ENCODE measurements at places on chromosomes 5 and 9.

DNA sequence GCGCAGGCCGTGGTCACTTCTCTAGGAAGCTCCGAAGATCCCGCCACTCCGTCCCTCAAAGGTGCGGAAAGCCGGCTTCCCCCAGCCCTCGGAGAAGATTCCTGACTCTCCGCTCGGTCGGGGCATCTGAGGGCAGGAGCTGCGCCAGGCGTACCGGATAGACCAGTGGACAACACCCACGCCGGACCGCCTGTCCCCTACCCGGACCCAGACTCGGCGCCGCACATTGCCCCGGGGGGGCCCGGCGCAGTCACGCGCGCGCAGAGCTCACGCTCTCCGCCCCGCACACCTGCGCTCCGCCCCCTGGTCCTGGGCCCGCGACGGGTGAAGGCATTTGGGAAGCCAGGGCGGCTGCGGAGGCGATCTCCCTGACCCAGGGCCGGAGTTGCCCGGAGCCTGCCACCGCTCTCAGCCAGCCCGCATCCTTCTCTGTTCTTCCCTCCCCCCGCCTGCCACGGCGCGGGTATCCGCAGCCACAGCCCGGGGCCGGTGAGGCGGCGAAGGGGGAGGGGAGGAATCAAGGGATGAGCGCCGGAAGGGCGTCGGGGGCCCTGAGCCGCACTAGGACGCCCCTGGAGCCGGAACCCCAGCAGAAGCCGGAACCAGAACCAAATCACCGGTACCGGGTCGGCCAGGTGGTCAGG is 448 bp downstream of the RELL2 start:
- no peak for DNase-seq

GRCh38 chr9:77981332-77981731 is 50.3 kb downstream of the GNAQ start:
- DNase-seq = no peak

GRCh38 chr5:137497396-137498290 is 1.5 kb downstream of the SPOCK1 start:
- DNase-seq = no peak

DNA sequence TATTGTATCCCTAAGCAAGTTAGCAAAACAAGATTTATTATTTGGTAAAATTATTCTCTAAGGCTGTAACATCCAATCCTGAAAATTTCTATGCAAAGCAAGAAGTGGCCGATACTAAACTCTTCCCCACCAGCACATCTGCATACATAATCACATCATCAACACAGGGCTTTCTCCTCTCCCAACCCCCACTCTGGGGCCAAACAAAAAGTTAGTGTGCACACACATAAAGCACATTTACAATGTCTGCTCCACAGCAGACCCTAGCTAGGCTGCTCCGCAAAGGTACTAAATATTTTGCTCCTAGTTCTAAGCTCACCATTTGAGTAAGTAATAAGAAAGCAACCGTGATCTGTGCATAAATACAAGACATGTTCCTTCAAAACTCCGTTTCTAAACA is 3.6 kb downstream of the RNF130 start:
- no peak for DNase-seq

DNA sequence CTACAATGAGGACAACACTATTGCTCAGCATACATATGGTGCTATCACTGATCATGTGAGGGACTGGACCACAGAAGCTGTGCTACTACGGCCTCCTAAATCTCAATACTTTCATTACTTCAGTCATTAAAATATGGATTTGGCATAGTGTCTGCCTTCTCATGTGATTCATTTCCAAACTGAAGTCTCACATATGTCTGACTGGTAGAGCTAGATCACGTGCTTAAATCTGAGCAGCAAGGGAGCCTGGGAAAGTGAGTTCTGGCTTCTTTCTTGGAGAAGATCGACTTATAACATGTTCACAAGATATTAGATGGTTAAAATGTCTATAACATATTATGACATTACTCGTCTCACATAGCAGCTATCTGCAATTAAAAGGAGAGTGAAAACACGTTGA is 8.3 kb downstream of the KIF4B start:
- no peak for DNase-seq

DNA sequence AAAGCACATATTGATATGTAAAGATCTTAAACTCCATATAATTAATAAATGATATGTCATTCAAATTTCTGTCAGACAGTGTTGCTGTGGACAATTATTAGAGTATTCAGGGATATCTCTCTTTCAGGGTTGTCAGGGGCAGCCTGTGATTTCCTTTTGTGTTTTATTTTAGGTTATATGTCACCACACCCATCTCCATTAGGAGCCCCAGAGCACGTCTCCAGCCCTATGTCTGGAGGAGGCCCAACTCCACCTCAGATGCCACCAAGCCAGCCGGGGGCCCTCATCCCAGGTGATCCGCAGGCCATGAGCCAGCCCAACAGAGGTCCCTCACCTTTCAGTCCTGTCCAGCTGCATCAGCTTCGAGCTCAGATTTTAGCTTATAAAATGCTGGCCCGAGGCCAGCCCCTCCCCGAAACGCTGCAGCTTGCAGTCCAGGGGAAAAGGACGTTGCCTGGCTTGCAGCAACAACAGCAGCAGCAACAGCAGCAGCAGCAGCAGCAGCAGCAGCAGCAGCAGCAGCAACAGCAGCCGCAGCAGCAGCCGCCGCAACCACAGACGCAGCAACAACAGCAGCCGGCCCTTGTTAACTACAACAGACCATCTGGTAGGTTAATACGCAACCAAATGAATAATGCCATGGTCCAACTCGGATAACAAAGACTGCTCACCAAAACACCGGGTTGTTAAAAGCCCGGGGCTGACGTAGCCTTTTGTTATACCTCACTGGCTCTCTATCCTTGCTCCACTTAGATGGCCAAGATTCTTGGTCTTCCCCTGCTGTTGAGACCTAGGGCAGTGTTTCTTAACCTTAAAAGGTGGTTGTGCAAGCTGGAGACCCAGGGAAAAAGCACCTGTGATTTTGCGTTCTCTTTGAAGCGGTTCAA is 24.4 kb downstream of the SMARCA2 start:
- no peak for DNase-seq

GRCh38 chr5:54764102-54765090 is 221.0 kb downstream of the ESM1 start:
- no peak for DNase-seq

- no peak for DNase-seq
These were observed 90.8 kb downstream of the HRH2 start for GRCh38 chr5:175748650-175749049.

- DNase-seq = no peak
These were observed 37.4 kb downstream of the ARHGEF37 start for GRCh38 chr5:149618581-149619248.

- no peak for DNase-seq
These were observed 873.1 kb upstream of the CTNND2 start for GRCh38 chr5:12777342-12777741.

- DNase-seq = no peak
These were observed 19.2 kb downstream of the WNK2 start for GRCh38 chr9:93203026-93203717.

DNA sequence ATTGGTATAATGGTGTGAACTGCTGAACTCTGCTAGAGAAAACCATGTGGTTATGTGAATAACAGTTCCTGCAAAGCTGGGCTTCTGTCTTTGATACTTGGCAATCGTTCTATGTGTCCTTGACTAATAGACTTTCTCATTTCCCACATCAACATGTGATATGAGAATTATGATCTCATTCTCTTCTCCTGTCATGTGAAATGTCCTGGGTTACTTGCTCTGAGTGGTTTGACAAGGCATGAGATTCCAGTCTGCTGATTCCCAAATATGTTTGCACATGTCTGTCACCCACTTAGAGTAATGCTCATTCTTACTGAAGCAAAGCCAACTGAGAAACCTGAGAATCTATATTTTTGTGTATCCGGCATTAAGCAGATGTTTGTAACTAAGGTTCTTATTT is 141.2 kb downstream of the PARP8 start:
- no peak for DNase-seq

DNA sequence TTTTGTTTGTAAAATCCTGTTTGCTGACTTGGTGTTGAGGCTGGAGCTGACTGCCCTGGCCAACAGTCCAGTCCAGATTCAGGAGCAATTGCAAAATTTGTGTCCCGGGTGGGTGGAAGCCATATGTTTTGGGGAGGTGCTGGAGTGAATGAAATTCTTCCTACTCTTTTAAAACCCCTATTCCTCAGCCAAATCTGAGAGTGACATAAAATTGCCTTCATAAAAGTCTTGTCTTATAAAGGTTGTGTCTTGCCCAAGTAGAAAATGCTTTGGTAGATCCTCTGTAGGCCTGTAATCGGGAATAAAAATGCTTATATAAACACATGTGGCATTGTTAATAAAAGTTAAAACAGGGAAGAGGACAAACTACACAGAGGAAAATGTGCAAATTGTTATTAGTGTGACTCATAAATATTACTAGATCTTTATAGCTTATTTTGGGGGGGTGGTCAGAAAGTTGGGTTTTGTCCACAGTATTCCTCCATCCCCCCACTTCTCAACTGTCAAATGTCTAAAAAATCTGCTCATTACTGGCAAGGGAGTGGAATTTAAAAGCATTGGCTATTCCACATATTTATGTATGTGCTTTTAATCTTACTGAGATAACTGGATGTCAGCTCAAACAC is 45.6 kb downstream of the NNT start:
- no peak for DNase-seq

DNA sequence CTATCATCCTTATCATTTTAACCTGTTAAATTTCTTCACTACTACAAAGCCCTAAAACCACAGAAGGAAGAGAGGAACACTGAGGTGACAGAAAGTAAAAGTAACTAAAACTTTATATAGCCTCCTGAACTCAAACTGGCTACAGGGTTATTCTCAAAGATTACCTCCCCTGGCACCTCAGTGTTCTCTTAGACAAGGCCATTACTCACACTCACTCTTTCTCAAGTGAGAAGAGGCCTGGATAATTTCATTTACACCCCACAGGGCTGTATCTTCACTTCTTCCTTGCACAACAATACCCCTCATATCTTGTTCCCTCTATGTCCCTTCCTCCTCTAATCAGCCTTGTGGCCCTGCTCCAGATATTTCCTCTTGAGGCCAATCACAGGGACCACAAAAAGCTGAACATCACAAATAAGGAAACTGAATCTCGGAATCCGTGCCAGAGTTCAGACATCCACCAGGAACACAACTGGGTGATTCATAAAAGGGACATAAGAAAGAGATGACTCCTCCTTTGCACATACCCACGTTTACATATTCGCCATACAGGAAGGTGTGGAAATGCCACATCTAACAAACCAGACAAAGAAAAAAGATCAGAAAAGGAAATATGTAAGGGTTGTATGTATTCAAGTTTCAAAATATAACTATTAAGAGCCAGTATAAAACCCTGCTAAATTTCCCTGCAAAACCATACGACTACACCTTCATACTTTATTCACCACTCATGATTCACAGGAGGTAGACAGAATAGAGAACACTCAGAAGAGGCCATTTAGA is 1.7 kb upstream of the KLHL3 start:
- no peak for DNase-seq

- DNase-seq = no peak
These were observed 27.0 kb upstream of the ZNF622 start for GRCh38 chr5:16492398-16493140.

DNA sequence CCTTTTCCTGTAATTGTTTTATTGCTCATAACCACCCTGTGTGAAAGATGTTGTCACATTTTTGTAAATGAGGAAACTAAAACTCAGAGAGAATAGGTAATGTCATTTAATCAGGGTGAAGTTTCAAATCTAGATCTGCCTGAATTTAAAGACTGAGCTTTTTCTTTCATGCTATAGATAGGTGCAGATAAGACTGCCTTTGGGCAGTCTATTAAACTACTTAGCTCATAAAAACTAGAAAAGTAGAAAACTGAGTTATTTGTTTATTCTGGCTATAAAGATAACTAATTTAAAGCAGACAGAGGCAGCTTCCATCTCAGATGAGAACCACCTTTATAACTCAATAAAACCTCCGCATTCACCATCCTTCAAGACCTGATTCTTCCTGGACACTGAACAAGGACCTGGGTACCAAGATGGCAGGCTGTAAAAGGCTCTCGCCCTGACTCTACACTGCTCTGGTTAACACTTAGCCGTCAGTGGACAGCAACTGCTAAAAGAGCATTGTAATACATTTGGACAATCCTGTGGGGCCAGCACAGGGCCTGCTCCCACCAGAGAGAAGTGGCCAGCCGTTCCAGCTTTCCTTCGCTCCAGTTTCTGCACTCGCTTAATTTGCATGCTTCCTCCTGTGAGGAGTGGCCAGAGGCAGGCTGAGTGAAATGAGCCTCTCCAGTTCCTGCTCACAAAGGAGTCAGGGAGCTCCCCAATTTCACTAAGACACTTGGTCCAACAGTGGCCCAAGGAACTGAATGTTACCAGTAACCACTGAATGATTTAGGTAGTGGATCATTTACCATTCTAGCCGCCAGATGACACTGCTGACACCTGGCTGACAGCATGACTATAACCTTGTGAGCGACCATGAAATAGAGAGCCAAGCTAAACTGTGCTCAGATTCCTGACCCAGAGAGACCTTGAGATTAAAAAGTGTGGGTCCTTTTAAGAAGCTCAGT is 566.4 kb downstream of the EFNA5 start:
- peak; percentile 1 for DNase-seq

GRCh38 chr9:33355933-33356332 is 46.4 kb downstream of the AQP7 start:
- no peak for DNase-seq

GRCh38 chr5:79201206-79201605 is 34.7 kb upstream of the JMY start:
- no peak for DNase-seq

DNA sequence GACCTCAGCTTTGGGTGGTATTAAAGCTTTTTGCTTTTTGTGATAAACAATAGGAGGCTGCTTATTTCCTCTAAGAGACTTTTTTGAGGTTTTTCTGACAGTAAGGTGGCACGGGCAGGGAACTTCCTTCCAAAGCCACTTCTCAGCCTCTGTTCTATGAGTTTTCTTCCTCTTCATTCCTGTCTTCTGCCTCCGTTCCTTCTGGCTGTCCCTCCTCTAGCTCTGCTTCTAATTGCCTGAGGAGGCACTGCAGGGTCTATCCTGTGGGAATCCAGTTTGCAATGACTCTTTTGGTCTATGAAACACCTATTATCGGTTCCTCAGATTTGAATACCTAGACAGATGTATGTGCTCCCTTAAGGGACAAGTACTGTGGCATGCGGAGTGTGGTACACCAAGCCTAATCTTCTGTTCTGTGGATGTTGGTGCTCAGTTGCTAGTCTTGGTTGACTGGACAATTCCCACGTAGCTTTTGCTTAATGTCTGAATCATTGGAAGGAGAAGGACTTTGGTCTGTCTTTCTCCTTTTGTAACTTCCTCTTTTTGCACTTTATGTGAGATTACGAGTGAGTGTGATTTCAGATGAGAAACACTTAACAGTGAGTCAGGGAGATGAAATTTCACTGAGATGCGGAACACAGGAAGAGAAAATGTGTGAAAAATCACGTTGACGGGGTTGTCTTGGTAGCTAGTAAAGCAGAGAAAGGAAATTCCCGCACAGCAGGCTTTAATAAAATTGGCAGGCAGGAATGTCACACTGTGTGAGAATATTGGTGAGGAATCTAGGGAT is 305.2 kb downstream of the EFNA5 start:
- DNase-seq = no peak

- peak; percentile 22 for DNase-seq
These were observed 263.2 kb downstream of the DMAC1 start for GRCh38 chr9:7536310-7536939.

- no peak for DNase-seq
These were observed 40.7 kb upstream of the HSD17B4 start for GRCh38 chr5:119411361-119412278.

GRCh38 chr5:33008751-33009418 is 297.8 kb downstream of the NPR3 start:
- no peak for DNase-seq

Data from GM19239 (cell line).